Cortex of kidney (tissue), 1 donor: ENCODE measurements at places on chromosomes 11 and 22.

GRCh38 chr22:27218012-27218920, 560.9 kb downstream of the MIAT start:
- DNase-seq: no peak

DNA sequence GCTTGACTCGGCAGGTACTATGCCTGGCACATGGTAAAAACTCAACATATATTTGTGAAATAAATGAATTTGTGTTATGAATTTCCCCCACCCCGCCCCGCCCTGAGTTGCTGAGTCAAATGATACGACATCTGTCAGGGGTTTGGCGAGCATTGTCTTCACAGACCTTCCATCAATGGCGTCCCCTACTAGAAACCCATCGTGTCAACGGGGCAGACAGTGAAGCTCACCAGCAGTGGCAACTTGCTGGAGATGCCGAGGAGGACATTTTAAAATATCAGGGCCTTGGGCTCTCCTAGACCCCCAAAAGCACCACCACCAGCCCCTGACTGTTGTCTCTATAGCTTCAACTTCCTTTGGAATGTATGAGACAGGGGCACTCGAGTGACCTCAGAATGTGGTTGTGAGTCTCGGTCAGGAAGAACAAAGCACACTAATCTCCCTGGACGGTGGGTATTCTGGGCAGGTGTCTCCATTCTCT, 761 bp upstream of the NXF1 start:
- DNase-seq: no peak

DNA sequence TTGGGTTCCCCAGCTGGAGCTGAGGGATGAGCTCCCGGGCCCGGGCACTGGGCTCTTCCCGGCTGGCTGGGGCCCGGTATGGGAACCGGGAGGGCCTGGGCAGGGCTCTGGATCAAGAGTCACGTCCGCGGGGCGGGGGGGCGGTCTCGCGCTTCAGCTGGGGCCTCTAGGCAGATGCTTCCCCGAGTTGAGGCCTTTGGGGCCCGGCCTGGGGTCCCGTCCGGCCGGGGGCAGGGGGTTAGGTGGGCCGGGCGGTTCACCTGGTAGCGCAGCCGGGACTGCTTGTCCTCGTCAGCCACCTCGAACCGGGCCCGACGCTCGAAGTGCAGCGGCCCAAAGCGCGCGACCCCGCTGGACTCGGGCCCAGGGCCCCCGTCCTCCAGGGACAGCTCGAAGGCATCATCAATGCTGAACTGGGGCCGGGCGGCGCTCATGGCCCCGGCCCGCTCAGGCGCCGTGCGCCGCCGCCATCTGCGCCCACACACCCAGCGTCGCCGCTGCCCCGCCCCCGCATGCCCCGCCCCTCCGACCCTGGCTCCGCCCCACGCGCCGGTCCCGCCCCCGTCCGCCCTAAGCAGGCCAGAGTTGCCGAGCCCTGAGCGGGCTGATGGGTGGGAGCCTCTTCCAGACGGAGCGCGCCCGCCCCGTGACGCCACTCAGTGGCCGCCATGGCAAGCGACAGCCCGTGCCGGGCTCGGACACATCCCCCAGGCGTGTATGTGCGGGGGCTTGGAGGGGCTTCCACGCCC, at the start of gene TMEM134:
Gene TMEM134, minus strand, starts transcription at position 493 of the 749 bp plus-strand sequence. Its CDS starts 59 bp downstream, at position 434.
- DNase-seq: peak; percentile 73

GRCh38 chr11:16804104-16804947, 65.9 kb downstream of the C11orf58 start:
- DNase-seq: no peak

DNA sequence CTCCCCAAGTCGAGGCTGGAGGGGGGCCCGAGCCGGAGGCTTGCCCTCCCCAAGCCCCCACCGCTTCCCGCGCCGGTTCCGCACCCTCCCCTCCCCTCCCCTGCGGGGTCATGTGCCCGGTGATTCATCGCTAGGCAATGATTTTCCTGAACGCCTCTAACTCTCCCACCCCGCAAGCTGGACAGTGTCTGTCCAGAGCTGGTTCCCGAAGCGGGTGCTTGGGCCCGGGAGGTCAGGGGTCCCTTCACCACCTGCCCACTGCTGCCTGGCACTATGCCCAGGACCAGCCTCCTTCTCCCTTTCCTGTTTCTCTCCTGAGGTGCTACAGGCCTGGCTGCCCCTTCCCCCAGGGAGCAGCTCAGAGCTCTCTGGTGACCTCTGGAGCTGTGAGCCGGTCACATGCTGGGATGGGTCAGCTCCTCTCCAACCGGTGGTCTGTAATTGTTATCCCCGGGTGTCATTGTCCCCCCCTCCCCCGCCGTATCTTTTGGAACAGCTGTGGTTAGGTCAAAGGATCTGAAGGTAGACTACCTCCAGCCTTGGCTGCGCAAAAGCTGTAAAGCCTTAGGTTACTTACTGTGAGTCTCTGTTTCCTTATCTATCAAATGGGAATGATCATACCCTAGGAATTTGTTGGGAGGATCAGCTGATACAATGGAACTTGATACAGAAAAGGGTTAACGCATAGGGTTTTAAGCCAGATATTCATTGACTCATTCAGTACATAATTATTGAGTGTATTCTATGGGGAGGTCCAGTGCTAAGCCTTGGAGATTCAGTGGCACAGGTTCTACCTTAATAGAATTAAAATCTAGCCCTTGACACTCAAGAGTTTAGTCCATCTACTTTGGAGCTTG, 753 bp downstream of the STX3 start:
- DNase-seq: no peak

DNA sequence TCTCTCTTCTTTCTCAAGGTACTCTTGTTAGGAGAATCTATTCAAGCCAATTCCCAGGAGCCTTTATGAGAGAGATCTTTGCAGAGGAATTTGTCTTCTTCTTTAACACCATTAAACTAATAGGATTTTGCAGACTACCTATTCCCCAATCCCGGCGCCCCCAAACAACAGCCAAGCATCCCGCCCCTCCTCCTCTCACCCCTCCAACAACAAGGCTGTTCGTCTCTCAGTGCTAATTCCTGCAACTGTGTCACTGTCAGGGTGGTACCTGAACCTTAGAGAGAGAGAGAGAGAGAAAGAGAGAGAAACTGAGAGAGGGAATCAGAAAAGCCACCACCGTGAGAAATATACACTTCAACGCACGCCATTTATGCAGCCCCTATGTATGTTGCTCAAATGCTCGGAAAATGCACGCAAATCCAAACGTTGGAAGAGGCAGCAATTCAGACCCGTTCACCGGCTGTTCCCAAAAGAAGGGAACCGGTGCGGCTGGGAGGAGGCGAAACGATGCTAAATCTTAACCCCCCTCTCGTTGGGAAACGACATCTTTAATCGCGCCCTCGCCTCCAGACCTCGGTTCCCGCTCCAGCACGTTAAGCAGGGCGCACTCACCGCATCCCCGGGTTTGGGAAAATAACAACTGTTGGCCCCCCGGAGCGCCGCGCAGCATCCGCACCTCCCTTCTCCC, 961 bp downstream of the KCNA4 start:
- DNase-seq: no peak

GRCh38 chr11:114273071-114273470, 23.1 kb upstream of the NNMT start:
- no peak for DNase-seq

- DNase-seq: no peak
Measured at GRCh38 chr11:21038801-21039200, 369.4 kb downstream of the NELL1 start.

DNA sequence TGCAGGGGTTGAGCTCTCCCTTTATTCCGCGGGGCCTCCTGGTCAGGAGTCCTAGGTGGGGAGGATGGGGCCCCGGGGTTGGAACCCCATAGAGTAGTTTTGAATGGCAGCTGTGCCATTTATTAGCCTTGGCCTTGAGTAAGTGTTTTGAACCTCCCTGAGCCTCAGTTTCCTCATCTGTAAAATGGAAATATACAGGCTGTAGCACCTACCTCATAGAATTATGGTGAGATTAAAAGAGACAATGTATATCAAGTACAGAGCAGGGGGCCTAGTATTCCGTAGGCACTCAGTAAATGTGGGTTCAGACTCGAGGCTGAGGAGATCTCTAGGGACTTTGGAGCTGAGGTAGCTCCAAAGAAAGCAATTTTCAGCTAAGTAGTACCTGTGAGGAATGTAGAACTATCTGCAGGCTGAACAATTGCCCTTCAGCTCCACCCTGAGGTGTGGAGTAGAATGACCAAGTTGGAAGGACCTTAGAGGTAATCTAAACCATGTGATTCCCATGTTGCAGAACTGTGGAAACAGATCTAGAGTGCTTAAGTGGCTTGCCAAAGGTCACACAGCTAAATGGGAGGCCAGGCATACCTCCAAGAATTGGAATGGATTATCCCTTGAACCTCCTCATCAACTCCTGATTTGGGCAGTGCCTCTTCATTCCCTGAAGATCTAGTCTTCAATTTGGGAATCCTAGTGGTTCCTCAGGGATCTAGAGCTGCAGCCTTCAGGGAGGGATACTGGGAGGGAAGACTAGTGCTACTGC, 682 bp downstream of the PGAP2 start:
- no peak for DNase-seq

GRCh38 chr11:30559004-30559403, 27.1 kb downstream of the MPPED2 start:
- no peak for DNase-seq

DNA sequence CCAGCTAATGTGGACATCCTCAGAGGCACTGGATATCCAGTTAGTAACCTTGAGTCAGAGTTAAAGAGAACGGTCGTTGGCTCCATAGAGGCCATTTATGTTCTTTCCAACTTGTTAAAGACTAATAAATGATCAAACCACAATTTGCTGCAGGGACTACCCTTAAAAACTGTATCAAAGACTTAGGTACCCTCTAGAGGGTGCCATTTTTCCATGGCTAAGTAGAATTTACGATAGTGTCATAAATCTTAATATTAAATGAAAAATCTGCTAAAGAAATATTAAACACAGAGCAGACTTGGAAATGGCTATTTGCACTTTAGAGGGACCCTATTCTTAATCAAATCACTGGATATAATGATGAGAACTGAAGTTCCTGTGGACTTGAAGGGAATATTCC, 685.2 kb upstream of the CHORDC1 start:
- DNase-seq: no peak

- no peak for DNase-seq
Measured at GRCh38 chr11:120227228-120227852, 12.6 kb upstream of the POU2F3 start.

DNA sequence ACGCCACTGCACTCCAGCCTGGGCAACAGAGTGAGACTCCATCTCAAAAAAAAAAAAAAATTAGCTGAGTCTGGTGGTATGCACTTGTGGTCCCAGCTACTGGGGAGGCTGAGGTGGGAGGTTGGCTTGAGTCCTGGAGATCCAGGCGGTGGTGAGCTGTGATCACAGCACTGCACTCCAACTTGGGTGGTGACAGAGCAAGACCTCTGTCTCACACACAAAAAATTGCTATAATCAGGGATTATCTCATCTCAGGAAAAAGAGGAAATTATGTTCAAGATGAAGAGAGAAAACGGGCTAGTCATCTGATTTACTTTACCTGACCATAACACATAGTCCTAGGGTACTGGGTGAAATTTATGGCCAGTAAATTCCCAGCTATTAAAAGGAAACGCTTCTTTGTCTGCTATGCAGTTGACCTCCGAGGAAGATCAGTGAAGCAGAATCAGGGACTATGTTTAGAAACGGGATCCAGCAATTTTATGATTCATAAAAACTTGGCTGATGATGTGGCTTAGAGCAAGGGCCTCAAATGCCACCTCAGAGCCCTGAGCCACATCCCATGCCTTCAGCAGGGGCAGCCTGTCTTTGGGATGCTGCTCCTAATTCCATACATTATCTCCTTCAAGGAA, 386.2 kb downstream of the NTM start:
- no peak for DNase-seq

- DNase-seq: peak; percentile 8
Measured at GRCh38 chr11:94741022-94741679, 27.0 kb upstream of the AMOTL1 start.
